ENCODE measurements at places on chromosomes 4 and X.
A peak's percentile ranks its signal among the peaks of the same experiment; 100 is the strongest.

DNA sequence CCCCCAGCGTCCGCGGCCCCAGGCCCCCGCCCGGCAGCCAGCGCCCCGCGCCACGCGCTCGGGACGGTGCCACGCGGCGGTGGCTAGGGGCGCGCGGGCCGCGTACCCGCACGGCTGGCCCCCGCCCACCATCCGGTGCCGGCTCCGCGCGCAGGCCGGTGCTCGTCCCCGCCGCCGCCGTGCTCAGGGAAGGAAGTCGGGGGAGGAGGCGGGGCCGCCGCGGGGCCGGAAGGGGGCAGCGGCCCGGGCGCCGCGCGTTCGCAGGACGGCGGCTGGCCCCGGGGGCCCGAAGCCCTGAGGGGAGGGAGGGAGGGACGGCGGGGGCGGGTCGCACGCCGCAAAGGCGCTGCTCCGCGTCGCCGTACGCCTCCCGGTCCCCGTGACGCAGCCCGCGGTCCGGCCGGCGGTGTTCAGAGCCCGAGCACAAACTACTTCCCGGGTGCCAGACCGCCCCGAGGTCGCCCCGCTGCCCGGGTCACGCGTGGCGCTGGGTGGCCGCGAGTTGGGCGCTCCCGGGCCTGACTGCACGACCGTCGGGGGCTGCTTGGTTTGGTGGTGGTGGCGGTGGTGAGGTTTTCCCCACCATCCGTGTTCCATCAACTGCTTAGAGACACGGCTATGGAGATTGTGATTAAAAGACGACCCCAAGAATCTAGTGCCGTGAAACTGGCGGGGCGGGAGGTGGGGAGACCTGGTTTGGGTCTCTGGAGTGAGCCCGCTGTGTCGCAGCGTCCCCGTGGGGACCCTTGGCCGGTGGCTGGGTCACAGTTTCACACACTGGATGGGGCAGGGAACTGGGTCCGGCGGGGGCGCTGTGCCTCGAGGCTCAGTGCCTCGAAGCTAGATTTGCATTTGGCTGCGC lies at the start of gene DCTD:
TSS of gene DCTD (minus strand) at position 205 of the 862 bp plus-strand sequence. CDS start 1,818 bp downstream, outside the sequence.
- peak; percentile 77 for DNase-seq

DNA sequence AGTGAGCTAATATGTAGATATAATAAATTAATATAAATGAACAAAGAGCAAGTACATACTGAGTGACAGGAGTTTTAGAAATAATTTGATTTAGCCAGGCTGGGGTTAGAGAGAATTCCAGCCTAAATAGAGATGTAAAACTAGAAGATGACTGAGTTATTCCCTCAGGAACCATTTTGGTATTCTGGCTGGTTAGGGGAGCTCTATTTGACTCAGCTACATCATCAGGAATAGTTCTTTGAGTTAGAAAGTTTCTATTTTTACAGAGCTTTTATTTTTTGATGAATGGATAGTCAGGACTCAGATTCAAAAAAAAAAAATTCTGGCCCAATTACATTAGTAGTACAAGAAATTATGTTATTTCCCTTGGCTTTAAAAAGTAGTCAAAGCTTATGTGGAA lies 180.4 kb upstream of the MID1 start:
- peak; percentile 19 for DNase-seq

GRCh38 chrX:115642311-115642710 lies 81.3 kb downstream of the PLS3 start:
- DNase-seq, result peak; percentile 0

DNA sequence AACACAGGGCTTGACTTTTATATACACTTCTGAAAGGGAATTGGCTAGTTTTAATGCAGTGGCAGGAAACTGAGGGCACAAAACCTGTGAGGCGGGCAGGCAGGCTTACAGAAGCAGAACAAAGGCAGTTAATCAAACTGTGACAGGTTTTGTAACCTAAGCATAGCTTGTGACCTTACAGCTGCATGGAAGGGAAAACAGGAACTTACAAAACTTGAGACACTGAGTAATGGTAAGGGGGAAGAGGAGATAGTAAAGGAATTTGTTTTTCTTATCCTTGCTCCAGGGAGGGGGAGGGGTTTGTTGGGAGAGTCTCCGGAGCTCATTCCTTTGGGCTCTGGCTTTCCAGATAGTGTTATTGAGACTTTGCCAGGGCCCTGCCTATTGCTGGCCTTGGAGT lies 55.6 kb downstream of the SLITRK4 start:
- peak; percentile 0 for DNase-seq

DNA sequence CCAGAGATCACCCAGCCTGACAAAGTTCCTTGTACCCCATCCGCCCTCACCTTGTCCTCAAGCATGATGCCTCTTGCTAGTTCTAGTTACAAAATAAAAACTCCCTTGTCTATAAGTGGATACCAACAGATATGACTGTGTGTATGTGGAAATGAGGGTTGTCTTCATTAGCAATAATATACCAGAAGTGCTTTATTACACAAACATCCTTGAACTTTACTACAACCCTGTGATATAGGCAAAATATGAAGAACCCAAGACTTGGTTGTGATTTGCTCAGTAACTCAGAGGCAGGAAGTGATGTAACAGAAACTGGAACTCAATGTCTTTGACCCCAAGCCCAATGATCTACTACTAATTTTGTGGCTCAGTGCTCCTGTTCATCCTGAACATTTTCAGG lies 97.6 kb downstream of the AKAP4 start:
- DNase-seq, result no peak

DNA sequence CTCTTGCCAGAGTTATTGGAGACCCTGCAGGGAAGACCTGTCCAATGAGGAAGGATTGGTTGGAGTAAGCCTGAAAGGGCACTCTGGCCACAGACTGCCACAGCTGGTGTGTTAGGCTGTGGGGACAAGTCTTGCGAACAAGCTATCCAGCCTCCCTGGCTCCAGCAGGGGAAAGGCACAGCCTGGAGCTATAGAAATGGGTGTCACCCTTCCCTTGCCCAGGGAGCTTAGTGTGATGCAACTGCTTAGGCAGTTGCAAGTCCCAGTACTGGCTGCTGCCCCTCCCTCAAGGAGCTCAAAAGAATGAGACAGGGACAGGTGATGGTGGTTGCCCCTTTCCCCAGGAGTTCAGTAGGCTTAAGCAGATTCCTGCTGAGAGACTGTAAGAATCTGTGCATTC lies 165.7 kb upstream of the CT83 start:
- no peak for DNase-seq

DNA sequence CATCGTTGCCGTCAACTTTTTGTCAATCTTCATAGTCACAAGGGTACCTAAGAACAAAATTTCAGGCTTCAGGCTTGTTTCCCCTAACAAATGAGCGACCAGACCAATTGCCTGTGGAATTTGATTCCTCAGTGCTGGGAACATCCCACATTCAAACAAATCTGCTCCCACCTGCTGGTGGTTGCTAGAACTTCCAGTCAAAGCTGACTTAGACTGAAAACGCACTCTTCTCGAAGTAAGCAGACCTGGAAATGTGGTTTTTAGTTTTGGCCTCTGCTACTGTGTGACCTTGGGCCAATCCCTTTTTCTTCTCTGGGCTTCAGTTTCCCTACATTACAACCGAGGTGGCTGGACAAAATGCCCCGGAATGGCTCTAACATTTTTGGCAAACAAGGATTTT lies 1.8 kb upstream of the GABRQ start:
- peak; percentile 47 for DNase-seq

- DNase-seq, result peak; percentile 57
These were observed 55.5 kb upstream of the FBXW7 start for GRCh38 chr4:152591396-152591795.

- no peak for DNase-seq
These were observed 56.1 kb downstream of the CCKAR start for GRCh38 chr4:26434030-26434639.

GRCh38 chr4:116110713-116111112 lies 974.7 kb downstream of the TRAM1L1 start:
- no peak for DNase-seq

- peak; percentile 9 for DNase-seq
These were observed 23.4 kb upstream of the GLRB start for GRCh38 chr4:157052429-157053040.

GRCh38 chrX:105323928-105324327 lies 103.4 kb upstream of the TEX13A start:
- peak; percentile 71 for DNase-seq

DNA sequence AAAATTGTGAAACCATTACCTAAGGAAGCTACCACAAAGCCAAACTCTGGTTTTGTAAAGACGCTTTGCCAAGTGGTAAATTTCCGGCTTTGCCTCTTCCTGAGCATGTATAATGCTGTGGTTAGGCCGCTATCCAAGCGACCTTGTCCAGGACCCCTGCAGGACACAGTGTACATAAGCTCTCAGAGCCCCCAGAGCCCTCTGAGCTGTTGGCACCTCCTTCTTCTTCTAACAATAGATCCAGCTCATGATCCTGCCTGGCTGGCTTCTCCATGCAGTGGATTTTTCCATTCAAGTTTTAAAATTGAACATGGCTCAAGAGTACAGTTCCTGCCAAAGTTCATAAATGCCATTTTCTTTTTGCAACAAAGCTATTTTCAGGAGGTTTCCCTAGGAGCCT lies 326.7 kb downstream of the MAPK10 start:
- peak; percentile 75 for DNase-seq

DNA sequence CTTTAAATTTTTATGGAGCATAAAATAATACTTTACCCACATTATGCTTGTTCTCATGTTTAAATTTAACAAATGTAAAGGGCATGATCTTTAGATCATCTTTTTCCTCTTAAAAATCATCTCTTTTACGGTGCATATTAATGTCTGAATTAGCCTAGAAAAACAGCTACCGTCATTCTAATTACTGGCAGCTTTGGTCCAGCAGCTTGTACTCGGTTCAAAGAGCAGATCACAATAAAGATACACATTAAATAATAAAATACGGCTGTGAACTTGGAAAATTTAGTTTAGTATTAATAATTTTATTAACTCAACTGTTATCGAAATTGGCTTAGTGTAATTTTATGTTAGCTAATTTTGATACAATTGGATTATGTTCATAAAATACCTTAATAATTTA lies 19.1 kb downstream of the CCSER1 start:
- no peak for DNase-seq

DNA sequence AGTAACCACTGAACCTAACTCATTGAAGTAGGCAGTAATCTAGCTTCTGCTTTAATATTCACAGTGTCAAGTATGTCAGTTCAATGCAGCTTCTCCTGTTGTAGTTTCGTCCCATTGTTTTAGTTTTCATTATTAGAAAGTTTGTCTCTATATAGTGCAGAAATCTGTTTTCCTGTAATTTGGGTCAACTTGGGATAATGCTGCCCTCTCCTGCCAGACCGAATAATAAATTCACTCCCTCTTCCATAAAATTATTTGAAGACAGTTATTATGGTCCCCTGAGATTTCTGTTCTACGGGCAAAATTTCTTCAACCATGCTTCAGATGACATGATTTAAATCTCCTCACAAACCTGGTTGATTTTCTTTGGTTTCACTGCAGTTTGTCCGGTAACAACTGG lies 4.6 kb upstream of the LUZP4 start:
- DNase-seq, result no peak

DNA sequence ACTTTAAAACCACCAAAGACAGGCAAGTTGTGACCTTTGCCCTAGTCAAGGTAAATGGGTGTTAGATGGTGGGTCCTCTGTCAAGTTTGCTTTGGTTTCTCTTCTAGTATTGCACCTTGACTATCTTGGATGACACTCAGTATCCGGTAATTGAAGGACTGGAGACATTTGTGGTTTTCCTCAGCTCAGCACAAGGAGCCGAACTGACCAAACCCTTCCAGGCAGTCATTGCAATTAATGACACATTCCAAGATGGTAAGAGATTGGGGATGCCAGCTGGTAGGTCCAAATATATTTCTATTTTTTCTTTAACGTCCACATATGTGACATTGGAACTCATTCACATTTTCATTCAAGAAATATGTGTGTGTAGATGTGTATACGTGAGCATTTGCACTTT lies 69.3 kb upstream of the ANXA3 start:
- DNase-seq, result peak; percentile 25

DNA sequence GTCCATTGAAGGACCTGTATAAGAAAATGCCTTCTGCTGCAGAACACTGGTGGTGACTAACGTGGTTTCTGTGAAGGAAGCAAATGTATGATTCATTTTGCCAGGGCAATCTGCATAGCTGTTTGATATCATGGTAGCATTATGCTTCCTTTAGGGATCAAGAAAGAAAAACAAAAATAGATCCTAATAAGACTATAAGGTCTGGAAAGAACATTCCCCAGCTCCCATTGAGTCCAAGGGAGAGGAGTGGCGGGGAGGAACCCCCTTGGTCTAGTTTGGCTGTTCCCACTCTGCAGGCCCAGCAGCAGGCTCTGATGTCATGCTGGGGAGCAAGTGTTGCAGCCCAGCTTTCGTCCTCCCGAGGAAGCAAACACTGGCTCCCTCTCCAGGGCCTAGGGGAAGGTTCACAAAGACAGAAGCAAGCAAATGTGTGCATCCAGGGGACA lies 154.5 kb upstream of the GALNT7 start:
- peak; percentile 65 for DNase-seq

- DNase-seq, result no peak
These were observed 9.3 kb upstream of the ADH1C start for GRCh38 chr4:99361899-99362275.

DNA sequence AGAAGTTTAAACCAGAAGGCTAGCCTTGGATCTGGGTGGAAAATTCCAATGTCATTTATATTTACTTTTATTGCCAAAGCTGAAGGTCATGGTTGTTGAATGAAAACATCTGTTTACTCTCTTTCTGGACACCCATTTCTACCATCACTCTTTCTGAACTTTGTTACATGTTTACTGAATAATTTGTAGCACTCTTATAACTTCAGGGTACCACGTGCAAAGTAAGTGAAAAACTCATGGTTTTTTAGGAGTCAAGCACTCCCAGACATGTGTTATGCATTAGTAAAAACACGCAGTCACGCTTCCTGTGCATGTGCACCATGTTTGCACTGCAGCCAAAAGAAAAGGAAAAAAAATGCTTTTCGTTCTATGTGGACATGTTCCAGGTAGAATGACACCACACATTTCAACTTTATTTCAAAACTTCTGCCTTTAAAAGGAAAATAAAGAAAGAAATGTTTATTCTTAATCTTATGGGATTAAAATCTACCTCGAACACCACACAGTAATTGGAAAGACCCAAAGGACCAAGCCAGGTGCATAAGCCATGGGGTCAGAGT lies 31.4 kb upstream of the ADH1C start:
- DNase-seq, result peak; percentile 91

GRCh38 chrX:44035571-44035970 lies 62.4 kb upstream of the NDP start:
- DNase-seq, result peak; percentile 11

- no peak for DNase-seq
These were observed 168.9 kb downstream of the AMELX start for GRCh38 chrX:11462136-11462535.

DNA sequence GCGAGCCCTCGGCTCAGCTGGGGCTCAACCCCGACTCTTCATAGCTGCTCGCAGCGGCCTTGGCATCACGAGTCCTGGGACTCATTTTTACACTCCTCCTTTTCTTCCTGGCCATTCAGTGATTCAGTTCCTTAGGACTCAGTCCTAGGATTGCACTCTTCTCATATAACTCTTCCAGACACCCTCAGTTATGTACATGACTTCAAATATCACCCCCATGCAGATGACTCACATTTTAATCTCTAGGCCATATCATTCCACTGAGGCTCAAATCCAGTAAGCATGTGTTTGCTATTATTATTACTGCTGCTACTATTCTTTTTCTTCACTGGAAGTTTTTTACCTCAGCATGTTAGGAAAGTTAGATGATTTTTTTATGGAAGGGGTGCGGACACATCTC lies 14.4 kb downstream of the ITGB1BP2 start:
- DNase-seq, result peak; percentile 82

All from fibroblast of skin of right quadriceps (primary cell).